NCI-H1694 (cell line): ENCODE measurements at places on chromosomes 1 and 21.

DNA sequence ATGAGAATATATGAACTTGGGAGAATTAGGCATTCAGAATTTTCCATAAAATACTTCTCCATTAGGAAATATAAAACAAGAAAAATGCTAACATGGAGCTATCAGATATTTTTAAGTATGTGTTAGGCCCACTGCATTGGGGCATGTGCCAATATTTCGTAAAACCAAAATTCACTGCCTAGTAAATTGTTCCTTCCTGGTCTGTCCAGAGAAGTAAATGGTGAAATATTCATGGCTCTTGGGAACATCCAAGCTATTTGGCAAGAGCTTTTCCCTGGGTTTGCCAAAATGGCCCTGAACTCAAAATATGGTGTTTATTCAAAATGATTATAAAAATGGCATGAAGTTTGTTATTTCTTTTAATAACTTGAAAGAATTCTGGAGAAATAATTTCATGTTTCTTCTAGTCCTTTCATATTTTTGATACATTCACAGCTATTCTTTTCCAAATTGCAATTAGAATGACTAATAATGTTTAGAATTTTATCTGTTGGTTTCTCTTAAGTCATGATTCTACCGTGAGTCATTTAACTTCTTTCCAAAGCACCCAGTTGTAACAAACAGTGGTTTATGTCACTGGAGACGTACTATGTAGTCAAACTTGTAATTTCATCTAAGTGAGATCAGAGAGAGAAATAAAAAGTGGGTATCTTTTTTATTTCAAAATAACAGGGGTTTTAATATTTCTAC is 25.7 kb upstream of the SLC19A2 start:
- no peak for DNase-seq

- DNase-seq = no peak
Measured at GRCh38 chr1:78690516-78690915, 40.9 kb downstream of the IFI44 start.

DNA sequence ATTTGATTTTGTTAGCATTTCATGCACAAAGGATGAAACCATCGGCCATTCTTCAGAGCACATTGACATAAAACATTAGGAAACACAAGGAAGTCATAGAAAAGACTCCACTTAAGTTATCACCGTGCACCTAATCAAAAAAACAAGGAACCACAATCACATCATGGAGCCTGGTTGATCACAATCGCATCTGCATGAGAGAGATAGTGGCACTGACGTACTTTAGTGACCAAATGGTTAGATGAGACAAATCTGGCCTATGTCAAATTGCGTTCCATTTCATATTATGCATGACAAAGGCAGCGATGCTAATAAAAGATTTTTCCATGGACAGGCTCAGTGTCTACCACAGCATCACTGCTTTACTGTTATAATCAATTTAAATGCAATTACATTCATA is 571.8 kb upstream of the ADGRL2 start:
- no peak for DNase-seq

GRCh38 chr1:181784039-181784683 is 277.4 kb downstream of the ZNF648 start:
- no peak for DNase-seq

DNA sequence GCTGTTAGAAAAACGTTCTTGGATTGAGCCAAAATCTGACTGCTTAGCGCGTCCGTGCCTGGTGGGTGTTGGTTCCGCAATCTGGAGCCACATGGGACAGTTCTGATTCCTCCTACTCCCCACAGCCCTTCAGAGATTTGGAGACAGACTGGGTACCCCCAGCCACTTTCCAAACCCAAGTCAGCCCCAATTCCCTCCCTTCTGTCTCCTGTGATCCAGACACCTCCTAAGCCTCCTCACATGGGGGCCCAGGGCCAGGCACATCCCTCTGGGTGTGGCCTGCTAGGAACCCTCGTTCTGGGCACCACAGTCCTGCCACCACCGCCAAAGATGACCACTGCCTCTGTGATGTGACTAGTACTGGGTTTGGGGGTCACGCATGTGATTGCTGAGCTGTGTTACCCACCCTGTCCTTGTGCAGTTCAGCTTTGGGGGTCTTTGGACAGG is 4.8 kb downstream of the PLA2G5 start:
- DNase-seq = no peak

GRCh38 chr21:37908691-37909090 is 7.6 kb downstream of the KCNJ6 start:
- DNase-seq = no peak

- DNase-seq = no peak
Measured at GRCh38 chr1:209208648-209209047, 374.9 kb upstream of the CAMK1G start.

DNA sequence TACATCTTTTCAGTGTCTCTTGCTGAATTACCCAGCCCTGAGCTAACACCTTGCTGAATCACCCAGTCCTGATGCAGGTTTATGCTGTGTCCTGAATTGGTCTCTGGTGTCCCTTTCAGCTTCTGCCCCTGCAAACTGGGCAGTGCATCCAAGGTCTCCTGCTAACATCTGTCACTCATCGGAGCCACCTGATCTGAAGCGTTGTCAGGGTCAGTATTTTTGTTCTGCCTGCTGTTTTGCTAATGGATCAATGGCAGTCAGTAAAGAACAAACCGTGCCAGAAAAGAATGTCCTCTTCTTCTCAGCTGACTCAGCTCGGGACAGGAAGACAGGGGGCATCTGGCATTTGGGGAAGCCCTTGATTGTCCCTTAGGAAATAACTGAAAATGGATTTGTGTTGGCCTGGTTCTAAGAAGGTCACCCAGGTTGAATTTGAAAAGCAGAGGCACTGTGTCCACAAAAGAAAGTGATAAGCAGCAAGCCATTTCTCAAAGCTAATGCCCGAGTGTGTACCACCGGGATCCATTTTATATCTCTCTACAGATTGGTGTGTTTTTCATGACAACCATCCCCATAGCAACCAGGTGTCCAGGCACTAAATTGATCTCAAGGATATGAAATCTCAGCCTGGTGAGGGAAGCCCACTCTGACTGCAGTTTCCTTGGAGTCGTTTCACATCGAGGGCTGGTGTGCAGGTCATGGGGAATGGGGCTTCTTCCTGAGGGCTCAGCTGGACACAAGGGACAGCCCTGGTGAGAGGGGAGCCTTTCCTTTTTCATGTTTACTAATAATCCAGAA is 109.7 kb upstream of the IRF2BP2 start:
- DNase-seq = no peak

DNA sequence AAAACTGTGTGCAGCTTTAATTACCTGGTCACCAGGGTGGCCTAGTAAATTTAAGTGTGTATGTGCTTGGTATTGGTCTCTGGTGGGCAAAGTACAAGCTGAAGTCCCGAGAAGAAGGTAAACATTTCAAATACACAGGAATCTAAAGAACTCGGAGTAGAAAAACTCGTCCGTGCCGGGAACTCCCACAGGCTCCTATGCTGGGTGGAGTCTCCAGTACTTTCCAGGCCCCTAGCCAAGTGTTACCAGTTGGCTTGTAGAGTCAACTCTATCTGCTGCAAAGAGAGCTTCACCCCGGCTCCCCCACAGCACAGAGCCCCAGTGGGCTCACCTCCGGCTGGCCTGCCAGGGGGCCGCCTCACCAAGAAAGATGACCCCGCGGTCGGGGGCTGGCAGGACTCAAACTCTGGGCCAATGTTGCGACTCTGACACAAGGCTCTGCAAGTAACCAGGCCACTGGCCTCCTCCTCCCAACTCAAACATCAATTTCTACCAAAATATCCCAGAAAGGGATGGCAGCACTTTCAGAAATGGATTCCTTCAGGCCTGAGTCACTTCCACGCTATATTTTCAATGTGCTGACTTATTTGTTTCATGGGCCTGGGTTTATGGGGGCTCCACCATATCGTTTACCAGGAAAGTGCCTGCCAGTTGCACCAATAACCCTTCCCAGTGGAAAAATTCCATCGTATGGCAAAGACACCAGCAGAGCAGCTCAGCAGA is 73.9 kb downstream of the SLC66A1 start:
- no peak for DNase-seq

GRCh38 chr1:190464690-190465089 is 13.0 kb downstream of the BRINP3 start:
- DNase-seq = no peak

DNA sequence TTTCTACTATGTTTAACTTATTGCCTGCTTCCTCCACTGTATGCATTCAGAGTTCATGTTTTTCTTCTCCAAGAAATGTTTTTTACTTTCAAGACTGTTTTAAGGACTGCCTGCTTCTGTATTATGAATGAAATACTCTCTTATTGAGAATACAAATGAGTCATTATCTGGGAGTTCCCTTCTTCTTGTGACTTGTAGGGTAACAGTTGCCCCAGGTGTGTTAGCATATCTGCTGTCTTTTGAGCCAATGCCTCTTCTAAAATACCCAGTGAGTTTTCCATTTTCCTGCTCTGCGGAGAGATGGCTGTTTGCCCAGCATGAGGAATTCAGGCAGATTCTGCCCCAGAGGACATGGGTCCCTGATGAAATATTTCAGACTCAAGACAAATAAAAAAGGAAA is 34.1 kb upstream of the ST6GALNAC5 start:
- DNase-seq = no peak

GRCh38 chr1:219302697-219303096 is 129.0 kb downstream of the LYPLAL1 start:
- no peak for DNase-seq

- no peak for DNase-seq
Measured at GRCh38 chr1:238606896-238607295, 716.2 kb upstream of the ZP4 start.

GRCh38 chr1:1259119-1259488 is 12.6 kb upstream of the C1QTNF12 start:
- DNase-seq = no peak

GRCh38 chr1:213723187-213723586 is 264.6 kb upstream of the PROX1 start:
- no peak for DNase-seq

DNA sequence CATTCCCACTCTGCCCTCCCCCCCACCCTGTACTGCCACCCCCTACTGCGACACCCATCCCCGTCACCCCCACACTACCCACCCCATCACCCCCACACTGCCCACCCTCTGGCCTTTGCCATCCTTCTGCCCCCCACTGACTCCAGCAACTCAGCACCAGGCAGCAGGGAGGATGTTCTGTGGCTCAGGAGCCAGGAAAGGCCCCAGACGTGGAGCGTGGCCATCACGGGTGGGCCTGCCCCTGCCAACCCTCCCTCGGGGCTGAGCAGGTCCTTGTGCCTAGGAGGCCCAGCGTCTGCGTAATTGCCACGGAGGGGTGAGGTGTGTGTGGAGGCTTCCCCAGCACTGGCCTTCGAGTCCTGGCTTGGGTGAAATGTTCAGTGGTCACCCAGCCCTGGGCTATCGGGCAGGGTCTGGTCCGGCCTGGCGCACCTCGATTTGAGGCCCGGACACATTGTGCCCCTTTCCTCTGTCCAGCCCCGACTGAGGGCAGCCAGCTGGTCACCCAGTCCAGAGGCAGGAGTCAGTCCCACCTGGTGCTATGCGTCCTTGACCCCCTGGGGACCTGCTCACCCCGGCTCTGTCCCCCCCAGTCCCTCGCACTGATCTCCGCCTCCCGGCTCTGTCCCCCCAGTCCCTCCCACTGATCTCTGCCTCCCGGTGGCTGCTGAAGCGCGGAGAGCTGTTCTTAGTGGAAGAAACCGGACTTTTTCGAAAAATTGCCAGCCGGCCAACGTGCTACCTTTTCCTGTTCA is 23.0 kb downstream of the ARHGEF16 start:
- no peak for DNase-seq

GRCh38 chr1:107529511-107530149 is 388.8 kb downstream of the NTNG1 start:
- DNase-seq = peak; percentile 74

DNA sequence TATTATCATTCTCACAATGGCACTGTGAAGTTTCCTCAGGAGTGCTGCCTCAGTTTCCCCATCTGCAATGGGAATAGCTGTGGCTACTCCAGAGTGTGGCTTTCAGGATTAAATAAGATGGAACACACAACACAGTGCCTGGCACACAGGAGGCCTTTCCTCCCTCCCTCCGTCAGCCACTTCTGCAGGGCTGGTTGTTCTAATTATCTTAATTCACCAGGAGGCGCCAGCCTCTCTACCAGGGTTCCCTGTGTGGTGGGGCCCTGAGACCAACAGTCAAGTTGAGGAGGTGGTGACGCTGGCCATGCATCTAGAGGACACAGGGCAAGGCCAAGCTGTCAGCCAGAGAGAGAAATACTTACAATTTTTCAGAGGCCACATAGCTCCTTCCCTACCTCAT is 6.3 kb upstream of the FOXO6 start:
- DNase-seq = no peak

- no peak for DNase-seq
Measured at GRCh38 chr1:37040261-37040660, 5.9 kb upstream of the GRIK3 start.

- DNase-seq = no peak
Measured at GRCh38 chr1:65503427-65503826, 83.0 kb downstream of the LEPR start.

DNA sequence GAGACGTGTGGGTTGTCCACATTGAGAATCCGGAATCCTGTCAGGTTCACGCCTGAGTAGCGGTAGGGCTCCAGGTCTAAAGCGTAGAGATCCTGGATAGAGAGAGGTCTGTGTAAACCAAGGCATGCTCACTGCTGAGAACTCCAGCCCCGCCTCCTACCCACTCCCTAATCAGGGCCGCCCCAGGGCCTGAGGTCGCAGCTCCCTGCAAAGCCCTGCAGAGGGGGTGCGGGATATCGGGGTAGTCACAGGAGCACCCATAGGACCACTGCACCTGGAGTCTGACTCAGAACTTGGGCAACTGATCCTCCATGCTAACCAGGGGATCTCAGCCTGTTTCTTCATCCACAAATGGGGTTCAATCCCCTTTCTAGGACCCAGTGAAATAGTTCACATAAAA is 174.4 kb downstream of the GRIK3 start:
- DNase-seq = no peak

- DNase-seq = no peak
Measured at GRCh38 chr1:41429641-41430035, 54.8 kb downstream of the EDN2 start.

DNA sequence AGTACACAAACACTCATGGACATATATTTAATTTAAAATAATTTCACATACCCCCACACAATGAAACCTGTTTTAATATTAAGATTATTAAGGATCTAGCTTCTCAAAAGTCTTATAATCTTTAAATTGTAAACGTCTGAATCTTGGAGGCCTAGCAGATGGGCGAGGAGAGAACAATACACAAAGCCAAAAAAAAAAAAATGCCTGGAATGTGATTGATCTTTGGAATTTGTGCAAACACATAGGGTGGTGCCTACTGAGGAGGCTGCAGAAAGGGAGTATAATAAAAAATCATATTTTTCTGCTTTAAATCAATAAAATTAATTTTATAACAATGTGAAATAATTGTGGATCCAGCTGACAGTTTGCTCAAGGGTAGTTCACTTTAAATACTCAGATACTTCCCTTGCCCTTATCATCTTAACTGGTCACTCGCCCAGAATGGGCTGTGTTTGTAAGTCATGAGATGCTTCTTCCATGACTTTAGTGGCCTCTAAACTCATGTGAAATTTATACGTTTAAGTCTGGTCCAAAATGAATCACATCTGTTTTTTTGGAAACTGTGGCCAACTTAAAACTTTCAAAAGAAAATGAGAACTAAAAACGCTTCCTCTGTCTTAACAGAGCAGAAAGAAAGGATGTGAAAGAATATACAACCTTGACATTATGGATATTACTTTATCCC is 802.8 kb upstream of the CXADR start:
- no peak for DNase-seq
